ENCODE measurements at places on chromosomes 4 and X. TPM values are rescaled to one million over a fixed set of nuclear protein-coding genes. Genes with fewer than 3 reads are reported as not detected.
A peak's percentile ranks its signal among the peaks of the same experiment; 100 is the strongest.

Gene IQCM
- total RNA-seq = not detected

Gene BEND2
- total RNA-seq = not detected

Gene PAGE4
- not detected for total RNA-seq

Gene HTRA3
- total RNA-seq = not detected

Gene RNF212
- 3.3 TPM for total RNA-seq

Gene NDP
- total RNA-seq = not detected

GRCh38 chr4:188971125-188971524, 831.9 kb downstream of the TRIML1 start:
- no peak overlapping the region for H3K4me3 ChIP-seq
- H3K27ac ChIP-seq = no peak overlapping the region
- H3K4me1 ChIP-seq = no peaks in the 10 kb centered on the region
- H3K27me3 ChIP-seq = no peaks in the 10 kb centered on the region

GRCh38 chr4:123613586-123614344, 217.2 kb downstream of the SPRY1 start:
- no peaks in the 10 kb centered on the region for H3K27me3 ChIP-seq
- H3K4me1 ChIP-seq = peaks cover 15% of the 10 kb centered on the region
- no peak for DNase-seq
- no peak overlapping the region for H3K4me3 ChIP-seq
- H3K36me3 ChIP-seq = no peaks in the 10 kb centered on the region

DNA sequence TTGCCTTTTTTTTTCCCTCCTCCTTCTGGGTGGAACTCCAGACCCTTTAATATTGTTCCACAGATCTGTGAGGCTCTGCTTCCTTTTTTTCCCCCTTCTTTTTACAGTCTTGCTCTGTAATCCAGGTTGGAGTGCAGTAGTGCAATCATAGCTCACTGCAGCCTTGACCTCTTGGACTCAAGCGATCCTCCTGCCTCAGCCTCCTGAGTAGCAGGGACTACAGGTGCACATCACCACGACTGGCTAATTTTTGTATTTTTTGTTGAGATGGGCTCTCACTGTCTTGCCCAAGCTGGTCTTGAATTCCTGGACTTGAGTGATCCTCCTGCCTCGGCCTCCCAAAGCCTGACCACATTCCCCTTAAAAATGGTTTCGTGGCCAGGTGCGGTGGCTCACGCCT, 26.8 kb downstream of the NSD2 start:
- H3K4me3 ChIP-seq = no peak overlapping the region
- H3K36me3 ChIP-seq = peaks cover 42% of the 10 kb centered on the region
- no peak overlapping the region for H3K27ac ChIP-seq
- no peak for DNase-seq

DNA sequence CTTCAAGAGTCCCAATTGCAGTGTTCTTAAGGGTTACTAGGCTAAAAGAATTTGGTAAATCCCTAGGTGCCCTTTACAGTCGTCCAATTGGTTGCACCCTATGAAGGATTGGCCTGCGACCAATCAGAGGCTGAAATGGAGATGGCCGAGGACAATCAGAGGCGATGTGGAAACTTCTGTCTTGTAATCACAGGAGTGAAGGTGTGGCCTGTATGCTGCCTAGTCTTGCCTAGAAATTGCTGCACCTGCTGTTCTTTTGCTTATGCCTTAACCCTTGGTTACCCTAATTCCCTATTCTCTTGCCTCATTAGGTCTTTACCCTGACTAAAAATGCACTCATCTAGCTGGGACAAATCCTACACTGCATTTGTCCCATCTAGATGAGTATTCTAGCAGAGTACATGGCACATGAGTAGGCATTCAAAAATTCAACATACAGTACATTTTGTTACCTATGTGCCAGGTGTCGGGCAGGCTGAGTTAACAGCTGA, 1.0 kb upstream of the DCK start:
- H3K4me3 ChIP-seq = peak overlapping the region; percentile 93
- peaks cover 37% of the 10 kb centered on the region for H3K4me1 ChIP-seq
- peaks cover 24% of the 10 kb centered on the region for H3K36me3 ChIP-seq
- H3K27me3 ChIP-seq = no peaks in the 10 kb centered on the region
- no peak for DNase-seq

DNA sequence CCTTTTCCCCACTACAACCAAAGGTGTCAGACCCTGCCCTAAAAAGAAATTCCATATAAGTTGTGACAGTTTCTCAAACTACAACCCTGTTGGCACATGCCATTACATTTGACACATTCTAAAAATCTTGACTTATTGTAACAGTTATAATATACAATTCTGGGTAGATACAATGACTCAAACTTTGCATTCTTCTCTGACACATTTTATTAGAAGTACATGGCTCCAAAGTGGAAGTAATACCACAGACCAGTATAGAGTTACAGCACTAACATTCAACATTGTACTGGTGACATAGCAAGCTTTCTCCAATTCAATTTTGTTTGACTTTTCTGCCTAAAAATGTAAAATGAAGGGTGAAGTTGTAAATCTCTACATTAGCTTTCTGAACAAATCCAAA, 196.6 kb upstream of the ETNPPL start:
- H3K36me3 ChIP-seq = no peaks in the 10 kb centered on the region
- H3K4me3 ChIP-seq = no peak overlapping the region
- H3K27ac ChIP-seq = no peak overlapping the region
- H3K27me3 ChIP-seq = peaks cover 12% of the 10 kb centered on the region
- H3K4me1 ChIP-seq = no peaks in the 10 kb centered on the region

DNA sequence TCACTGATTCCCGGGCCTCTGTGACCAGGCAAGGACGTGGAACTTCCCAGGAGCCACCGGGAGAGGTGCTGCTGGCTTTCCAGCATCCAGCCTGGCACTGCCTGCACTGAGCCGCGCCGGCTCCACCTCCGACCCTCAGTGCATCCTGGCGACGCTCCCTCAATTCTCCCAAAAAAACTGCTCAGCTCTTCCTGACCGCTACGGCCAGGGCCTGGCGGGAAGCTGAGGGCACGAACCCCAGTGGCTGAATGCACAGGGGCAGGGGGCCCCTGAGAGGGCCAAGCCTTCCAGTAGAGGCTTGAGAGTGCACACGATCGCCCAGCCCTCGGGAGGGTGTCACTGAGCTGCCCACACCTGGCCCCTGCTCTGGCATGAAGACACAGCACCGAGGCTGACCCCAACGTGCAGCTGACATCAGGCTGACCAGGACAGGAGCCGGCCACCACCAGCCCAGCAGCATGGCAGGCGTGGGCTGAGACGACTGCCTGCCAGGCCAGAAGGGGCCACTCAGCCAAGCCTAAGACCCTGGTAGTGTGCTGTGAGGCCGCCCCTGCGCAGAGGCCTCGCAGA, 6.9 kb downstream of the CTBP1 start:
- no peak overlapping the region for H3K4me3 ChIP-seq
- no peaks in the 10 kb centered on the region for H3K27me3 ChIP-seq
- peaks cover 33% of the 10 kb centered on the region for H3K4me1 ChIP-seq
- no peak overlapping the region for H3K27ac ChIP-seq
- H3K36me3 ChIP-seq = peaks cover 10% of the 10 kb centered on the region

- no peaks in the 10 kb centered on the region for H3K27me3 ChIP-seq
- no peak overlapping the region for H3K4me3 ChIP-seq
- H3K36me3 ChIP-seq = peaks cover 31% of the 10 kb centered on the region
- no peak overlapping the region for H3K27ac ChIP-seq
Observed at GRCh38 chr4:88629826-88630225, 37.5 kb downstream of the HERC3 start.

GRCh38 chr4:170157670-170158069, 67.9 kb upstream of the AADAT start:
- peaks cover 2% of the 10 kb centered on the region for H3K36me3 ChIP-seq
- H3K4me3 ChIP-seq = no peak overlapping the region

- no peak overlapping the region for H3K27ac ChIP-seq
- no peaks in the 10 kb centered on the region for H3K36me3 ChIP-seq
- no peak for DNase-seq
Observed at GRCh38 chrX:29466456-29466855, 748.9 kb upstream of the MAGEB2 start.

- no peaks in the 10 kb centered on the region for H3K4me1 ChIP-seq
- H3K27me3 ChIP-seq = no peaks in the 10 kb centered on the region
- no peak overlapping the region for H3K4me3 ChIP-seq
Observed at GRCh38 chr4:44916411-44916810, 190.1 kb upstream of the GNPDA2 start.

Measured in activated naive CD8-positive, alpha-beta T cell treated with anti-CD3 and anti-CD28 coated beads for 36 hours (primary cell).